CD4-positive, alpha-beta memory T cell (primary cell): ENCODE measurements at places on chromosomes 16 and 17. TPM values are rescaled to one million over a fixed set of nuclear protein-coding genes. Genes with fewer than 3 reads are reported as not detected.

DNA sequence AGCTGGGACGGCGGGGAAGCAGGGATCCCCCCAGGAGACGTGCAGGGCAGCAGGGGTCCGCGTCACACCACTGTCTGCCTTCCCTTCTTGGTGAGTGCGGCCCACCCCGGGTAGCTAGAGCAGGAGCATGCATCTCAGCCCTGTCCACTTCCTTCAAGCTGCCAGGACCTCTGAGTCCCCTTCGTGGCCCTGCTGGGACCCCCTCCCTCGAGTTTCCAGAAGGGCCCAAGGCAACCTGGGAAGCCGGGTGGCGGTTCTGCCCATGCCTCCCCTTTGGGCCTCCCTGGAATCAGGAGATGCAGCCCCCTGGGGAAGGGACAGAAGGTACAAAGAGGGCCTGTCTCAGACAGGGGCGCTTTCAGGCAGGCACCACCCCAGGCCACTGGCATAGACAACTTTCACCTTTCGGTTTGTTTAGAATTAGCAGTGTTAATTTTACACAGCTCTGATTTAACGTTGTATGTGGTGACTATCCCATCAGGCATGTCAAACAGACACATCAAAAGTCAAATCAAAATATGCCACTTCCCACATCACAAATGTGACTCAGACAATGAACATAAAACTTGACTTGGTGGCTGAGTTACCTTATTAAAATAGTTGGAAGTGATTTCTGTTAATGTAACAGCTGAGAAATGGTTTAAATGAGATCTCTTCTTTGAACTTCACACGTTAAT lies 94.5 kb upstream of the METRNL start:
- no peaks in the 10 kb centered on the region for H3K36me3 ChIP-seq
- H3K4me3 ChIP-seq: no peak overlapping the region
- no peak for DNase-seq
- H3K4me1 ChIP-seq: peaks cover 23% of the 10 kb centered on the region
- H3K27ac ChIP-seq: no peak overlapping the region

DNA sequence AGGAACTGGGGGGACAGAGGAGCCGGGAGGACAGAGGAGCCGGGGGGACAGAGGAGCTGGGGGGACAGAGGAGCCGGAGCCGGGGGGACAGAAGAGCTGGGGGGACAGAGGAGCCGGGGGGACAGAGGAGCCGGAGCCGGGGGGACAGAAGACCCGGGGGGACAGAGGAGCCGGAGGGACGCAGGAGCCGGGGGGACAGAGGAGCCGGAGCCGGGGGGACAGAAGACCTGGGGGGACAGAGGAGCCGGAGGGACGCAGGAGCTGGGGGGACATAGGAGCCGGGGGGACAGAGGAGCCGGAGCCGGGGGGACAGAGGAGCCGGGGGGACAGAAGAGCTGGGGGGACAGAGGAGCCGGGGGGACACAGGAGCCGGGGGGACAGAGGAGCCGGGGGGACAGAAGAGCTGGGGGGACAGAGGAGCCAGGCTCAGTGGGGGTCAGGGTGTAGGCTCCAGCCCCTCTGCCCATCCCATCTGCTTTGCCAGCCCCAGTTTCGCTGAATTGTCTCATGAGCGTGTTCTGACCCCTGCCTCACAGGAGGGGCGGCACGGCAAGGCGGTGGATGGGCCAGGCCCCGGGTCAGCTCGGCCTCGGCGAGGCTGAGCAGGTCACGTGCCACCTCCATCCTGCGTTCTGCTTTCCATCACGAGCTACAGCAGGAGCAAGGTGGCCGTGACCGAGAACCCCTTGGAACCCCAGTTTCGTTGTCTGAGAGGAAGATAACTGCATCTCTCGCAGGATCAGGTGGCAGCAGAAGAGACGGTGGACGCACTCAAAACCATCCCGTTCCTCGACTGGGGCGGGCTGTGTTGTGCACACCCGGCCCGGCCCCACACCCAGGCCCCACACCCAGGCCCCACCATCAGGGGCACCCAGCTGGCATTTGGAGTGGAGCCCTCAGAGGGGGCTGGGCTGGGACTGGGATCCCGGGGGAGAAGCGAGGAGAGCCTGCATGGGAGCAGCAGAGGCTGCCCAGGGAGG lies 26.1 kb upstream of the CBFA2T3 start:
- no peaks in the 10 kb centered on the region for H3K27me3 ChIP-seq
- H3K4me3 ChIP-seq: no peak overlapping the region
- DNase-seq: no peak
- H3K27ac ChIP-seq: no peak overlapping the region
- H3K4me1 ChIP-seq: no peaks in the 10 kb centered on the region
- H3K36me3 ChIP-seq: no peaks in the 10 kb centered on the region

Gene ZNF75A
- 88.1 TPM for total RNA-seq

Gene CDH13
- not detected for total RNA-seq

DNA sequence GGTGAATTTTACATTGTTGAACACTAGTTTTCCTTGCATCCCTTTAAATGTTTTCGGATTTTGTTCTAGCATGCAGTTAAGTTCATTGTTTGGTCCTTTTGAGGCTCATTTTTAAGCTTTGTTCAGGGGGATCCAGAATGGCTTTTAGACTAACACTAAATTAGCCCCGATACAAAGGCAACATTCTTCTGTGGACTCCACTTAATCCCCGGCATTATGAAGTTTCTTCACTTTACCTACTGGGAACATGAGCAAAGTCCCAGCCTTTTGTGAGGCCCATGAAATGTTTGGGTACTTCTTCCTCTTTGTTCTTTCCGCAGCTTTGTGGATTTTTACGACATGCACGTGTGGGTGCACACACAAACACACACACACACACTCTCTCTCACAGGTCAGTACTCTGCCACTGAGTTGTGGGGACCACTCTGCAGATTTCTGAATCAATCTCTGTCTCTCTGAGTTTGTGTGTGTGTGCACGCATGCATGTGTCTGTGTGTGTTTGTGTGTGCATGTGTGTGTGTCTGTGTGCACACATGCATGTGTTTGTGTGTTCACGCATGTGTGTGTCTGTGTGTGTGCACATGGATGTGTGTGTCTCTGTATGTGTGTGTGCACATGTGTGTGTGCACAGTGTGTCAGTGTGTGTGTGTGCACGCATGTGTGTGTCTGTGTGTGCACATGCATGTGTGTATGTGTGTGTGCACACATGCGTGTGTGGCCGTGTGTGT lies 240.4 kb upstream of the TNRC6C start:
- no peaks in the 10 kb centered on the region for H3K27me3 ChIP-seq
- H3K4me1 ChIP-seq: no peaks in the 10 kb centered on the region
- H3K36me3 ChIP-seq: no peaks in the 10 kb centered on the region

Gene MRC2
- total RNA-seq: 6.7 TPM

DNA sequence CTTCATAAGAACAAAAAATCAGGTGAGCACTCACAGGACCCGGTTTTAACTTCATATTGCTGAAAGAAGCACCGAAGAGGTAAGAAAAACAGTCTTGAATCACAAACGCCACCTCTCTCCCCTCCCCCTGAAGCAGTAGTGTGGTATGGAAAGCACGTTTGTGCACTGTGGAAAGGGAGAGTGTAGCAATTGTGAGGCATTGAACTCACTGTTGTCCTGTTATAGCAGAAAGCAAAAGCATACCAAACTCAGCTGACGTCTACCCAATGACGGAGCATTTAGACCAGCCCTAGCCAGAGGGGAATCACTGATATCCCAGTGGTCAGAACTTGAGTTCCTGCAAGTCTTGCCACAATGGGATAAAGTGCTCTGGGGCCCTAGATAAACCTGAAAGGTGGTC lies 98.8 kb downstream of the DYNLRB2 start:
- no peaks in the 10 kb centered on the region for H3K36me3 ChIP-seq
- no peaks in the 10 kb centered on the region for H3K27me3 ChIP-seq
- no peaks in the 10 kb centered on the region for H3K4me1 ChIP-seq
- no peak overlapping the region for H3K27ac ChIP-seq
- no peak overlapping the region for H3K4me3 ChIP-seq
- no peak for DNase-seq

- H3K36me3 ChIP-seq: no peaks in the 10 kb centered on the region
- H3K27me3 ChIP-seq: no peaks in the 10 kb centered on the region
- DNase-seq: no peak
- H3K4me1 ChIP-seq: no peaks in the 10 kb centered on the region
These were observed 126.0 kb upstream of the ERCC4 start for GRCh38 chr16:13793841-13794409.

DNA sequence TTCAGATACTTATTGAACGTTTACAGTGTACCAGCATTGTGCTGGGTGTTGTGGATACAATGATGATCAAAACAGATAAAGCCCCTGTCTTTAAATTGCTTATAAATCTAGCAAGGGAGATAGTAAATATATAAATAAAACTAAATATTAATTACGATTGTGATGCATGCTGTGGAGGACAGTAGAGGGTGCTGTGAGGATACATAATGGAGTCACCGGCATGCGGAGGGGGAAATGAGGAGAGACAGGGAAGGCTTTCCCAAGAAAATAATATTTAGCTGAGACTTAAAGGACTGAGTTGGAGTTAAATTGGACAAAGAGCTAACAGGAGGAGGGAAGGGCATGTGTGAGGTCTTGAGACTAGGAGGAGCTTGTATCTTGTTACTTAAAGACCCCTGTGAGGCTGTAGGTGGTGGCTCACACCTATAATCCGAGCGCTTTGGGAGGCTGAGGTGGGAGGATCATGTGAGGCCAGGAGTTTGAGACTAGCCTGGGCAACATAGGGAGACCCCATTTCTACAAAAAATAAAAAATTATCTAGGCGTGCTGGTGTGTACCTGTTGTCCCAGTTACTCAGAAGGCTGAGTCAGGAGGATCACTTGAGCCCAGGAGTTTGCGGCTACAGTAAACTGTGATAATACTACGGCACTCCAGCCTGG lies 2.4 kb downstream of the DHRS7B start:
- H3K4me3 ChIP-seq: no peak overlapping the region
- no peaks in the 10 kb centered on the region for H3K36me3 ChIP-seq
- H3K27ac ChIP-seq: no peak overlapping the region
- no peaks in the 10 kb centered on the region for H3K27me3 ChIP-seq
- DNase-seq: no peak
- peaks cover 27% of the 10 kb centered on the region for H3K4me1 ChIP-seq

Gene CFAP52
- not detected for total RNA-seq

Gene WDR59
- total RNA-seq: 127 TPM

Gene KRT9
- total RNA-seq: not detected

DNA sequence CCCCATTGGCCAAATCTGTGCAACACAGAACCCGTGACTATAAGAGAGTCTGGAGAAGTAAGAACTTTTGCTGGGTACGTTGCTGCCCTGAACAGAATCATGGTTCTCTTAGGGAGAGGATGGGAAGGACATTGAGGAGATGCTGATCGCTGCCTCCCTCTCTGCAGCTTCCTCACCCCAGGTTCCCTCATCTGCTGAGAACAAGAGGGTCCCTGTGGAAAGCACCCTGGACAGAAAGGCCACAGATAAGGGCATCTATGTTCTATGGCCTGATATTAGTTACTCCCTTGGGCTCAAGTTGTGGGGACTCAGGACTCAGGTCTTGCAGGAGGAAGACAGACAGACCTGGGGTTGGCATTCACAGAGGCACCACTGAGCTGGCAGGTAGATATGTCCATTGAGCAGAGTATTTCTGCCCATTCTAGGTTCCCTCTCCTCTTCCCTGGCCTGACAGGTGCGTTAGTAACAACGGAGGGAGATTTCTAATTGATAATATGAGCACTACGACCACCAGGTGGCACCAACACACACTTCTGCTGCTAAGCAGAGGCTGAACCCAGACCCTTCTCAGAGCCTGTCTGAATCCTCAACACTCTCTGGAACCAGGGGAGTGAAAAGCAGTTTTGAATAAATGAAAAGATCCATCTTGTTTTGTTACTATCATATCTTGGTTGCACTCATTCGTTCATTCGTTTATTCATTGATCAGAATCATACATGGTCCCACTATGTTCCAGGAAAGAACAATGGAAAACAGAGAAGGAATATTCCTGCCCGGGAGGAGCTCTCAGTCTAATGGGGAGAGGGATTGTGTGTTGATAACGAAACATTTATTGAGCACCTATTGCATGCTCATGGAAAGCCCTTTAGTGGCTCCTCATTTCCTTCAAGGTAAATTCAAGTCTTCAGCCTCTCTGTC lies 56.4 kb downstream of the SLC6A2 start:
- H3K27me3 ChIP-seq: peaks cover 4% of the 10 kb centered on the region
- H3K36me3 ChIP-seq: no peaks in the 10 kb centered on the region
- H3K4me3 ChIP-seq: no peak overlapping the region
- H3K27ac ChIP-seq: no peak overlapping the region

DNA sequence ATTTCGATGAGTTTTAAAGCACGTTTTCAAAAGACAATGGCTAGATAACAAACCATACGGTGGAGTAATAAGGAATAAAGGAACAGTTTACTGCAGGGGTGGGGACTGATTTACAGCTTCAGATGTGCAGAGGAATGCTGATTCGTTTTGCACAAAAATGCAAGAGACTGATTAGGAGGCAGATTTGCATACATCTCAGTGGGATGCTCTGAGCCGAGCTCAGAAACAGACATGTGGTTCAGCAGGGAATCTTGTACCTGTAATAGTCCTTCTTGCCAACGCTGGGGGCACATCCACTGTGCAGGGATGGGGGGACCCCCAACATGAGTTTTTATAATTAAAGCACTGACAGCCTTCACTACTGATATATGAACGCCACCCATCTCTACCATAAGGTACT lies 308.0 kb downstream of the GRIN2A start:
- no peaks in the 10 kb centered on the region for H3K36me3 ChIP-seq
- no peaks in the 10 kb centered on the region for H3K27me3 ChIP-seq
- no peaks in the 10 kb centered on the region for H3K4me1 ChIP-seq
- no peak overlapping the region for H3K27ac ChIP-seq
- no peak for DNase-seq

DNA sequence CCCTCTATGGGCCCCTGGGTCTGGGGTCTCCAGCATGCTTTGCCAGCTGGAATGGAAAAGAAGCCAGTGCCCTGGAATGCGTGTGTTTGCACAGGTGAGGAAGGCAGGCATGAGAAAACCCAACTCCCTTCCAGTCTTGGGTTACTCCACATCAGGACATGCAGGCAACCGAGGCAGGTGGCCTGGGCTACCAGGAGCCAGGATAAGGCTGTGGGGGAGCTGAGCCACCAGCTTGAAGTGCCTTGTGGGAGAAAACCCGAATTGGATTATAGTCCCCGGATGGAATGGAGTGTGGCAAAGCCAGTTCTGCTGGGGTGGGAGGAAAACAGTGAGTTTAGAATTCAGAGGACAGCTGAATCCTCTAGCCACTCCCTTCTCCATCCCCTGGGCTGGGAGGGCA lies 7.2 kb downstream of the SRCIN1 start:
- H3K36me3 ChIP-seq: no peaks in the 10 kb centered on the region
- peaks cover 30% of the 10 kb centered on the region for H3K27me3 ChIP-seq
- H3K4me3 ChIP-seq: no peak overlapping the region
- no peaks in the 10 kb centered on the region for H3K4me1 ChIP-seq

Gene MAP2K3
- total RNA-seq: 52.6 TPM

Gene KRT25
- total RNA-seq: not detected

DNA sequence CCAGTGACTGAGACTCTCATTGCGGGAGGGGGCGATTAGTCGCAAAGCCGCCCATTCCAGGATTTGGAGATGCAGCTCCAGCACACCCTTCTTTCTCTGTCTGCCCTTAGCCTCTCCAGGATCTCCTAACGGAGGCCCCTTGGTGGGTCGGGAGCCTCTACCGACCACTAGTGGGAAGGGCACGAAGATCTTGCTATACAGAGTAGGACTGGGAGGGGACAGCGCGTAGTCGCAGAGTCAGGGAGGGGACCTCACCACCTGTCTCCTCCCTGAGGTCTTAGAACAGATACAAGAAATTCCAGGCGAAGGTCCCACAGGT lies 588 bp upstream of the SMTNL2 start:
- no peaks in the 10 kb centered on the region for H3K36me3 ChIP-seq
- peaks cover 3% of the 10 kb centered on the region for H3K4me1 ChIP-seq
- DNase-seq: no peak
- H3K27ac ChIP-seq: no peak overlapping the region
- no peak overlapping the region for H3K4me3 ChIP-seq

- H3K27ac ChIP-seq: no peak overlapping the region
- H3K4me1 ChIP-seq: no peaks in the 10 kb centered on the region
- no peaks in the 10 kb centered on the region for H3K27me3 ChIP-seq
- no peak for DNase-seq
These were observed 255.2 kb downstream of the SLC39A11 start for GRCh38 chr17:72837335-72837734.
